ENCODE measurements at places on chromosomes 7 and 10.

DNA sequence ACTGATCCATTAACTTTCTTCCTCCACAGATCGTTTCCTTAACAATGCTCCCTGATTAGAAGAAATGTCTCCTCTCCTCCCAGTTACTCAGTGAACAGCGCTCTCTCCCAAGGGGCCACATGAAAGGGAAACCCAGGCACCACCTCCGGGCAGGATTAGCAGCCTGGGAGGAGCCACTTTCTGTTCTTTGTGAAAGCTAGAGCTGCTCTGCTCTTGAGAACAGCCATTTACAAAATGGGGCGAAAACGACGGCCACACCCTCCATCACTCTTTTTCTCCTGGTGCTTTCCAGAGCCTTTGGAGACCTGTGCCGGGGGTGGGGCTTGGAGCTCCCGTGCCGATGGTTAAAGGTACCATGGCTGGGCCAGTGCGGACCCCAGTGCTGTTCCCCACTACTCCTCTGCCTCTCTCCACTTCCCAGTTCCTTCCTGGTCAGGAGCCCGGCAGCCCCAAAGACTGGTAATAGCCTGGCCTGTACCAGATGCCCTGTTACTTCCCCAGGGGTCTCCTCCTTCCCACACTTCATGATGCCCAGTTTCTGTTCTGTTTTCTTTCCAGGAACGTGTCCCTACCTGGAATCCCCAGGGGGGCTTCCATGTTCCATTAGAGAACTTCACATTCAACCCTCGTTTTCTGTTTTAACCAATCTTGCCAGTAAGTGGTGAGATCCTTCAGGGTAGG is 402.9 kb upstream of the GALNT17 start:
- DNase-seq: no peak

DNA sequence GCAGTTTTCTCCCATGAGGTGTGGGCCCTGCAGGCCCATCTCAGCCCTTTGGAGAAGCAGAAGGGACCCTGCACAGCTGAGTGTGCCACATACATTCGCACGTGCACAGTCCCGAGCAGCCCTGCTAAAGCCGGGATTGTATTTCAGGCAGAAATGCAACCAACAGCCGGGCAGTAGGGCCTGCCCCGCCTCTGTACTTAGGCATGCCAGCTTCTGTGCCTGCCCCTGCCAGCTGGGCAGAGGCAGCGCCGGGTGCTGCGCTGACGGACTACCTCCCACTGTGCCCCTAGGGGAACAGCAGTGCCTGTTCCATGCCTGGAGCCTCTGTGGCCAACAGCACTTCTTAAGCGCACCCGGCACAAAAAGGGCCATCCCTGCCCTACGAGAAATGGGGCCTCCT is 170.3 kb downstream of the NEURL1 start:
- DNase-seq: no peak

DNA sequence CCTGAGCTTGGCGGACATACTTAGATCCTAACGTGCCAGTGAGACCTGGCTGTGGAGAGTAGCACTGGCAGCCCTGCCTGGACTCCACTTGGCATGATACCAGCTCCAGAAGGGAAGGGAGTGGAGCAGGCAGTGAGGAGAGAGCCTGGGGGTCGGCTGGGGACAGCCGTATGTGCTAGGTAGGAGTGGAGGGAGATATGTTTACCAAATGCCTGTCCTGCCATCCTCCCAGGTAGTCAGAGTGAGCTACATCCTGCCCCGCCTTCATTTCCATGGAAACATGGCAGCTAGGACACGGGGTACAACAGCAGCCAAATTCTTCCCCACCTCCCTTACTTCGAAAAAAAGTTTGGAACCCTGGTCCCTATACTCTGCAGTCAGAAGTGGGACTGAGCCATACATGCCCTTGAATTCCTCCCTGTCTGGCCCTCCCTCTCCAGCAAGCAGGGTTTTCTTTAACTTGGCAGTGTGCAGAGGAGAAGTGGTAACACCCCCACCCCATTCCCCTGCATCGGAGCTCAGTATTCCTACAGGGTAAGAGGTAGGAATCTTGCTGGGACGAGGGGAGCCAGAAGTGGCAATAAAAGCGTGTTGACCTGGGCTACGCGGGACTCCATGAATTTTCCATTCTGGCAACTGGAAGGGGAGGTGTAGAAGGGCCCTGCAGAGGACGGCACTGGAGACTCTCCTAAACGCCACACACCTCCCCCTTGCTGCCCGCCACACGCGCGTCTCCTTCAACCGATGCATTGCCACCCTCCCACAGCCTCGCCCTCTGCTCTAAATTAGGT is 20.0 kb upstream of the SMO start:
- no peak for DNase-seq

- DNase-seq: no peak
Measured at GRCh38 chr10:19628767-19629560, 187.3 kb upstream of the PLXDC2 start.

DNA sequence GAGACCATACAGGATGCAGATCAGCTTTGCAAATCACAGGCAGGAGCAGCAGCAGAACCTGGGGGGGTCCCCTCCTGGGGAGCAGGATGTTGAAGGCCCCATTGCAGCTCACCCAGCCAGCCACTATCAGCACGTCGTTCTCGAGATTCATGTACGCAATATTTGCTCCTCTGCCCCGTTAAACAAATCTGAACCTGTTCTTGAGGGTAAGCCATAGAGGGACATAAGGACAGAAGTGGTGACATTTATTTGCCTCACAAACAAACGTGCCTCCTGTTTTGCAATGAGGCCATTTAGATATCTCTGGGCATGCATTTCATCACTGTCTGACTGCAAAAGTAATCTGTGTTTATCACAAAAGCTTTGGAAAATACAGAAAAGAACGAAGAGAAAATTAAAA is 87.3 kb upstream of the BAIAP2L1 start:
- no peak for DNase-seq

DNA sequence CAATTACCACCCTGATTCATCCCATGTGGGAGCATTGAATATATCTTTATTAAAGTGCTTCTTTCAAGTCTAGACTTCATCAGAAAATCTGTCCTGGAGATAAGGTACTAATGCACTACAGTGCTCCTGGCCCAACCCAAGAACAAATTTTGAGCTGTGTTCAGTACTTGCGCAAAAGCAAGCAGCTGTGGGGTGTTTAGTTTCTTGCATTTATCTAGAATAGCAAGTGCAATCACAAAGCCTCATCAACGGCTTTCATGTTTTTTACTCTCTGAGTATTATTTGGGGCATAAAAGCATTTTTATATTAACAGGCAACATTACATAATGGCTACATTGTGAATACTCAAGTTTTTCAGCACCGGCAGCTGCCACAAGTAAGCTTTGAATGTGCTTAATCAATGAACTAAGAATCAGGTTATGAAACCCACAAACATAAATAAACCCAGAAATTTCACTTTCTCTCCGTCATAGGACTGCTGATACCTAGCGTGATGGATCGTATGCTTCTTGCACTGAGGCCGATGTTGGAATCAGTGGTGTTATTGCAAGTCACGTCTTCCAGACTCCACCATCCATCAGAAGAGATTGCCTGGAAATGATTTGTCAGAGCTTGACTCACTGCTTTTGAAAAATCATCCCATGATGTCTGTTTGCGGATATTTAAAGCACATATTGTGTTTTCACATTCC is 113.1 kb downstream of the CTTNBP2 start:
- DNase-seq: no peak

- DNase-seq: no peak
Measured at GRCh38 chr7:36155811-36156361, 2.8 kb downstream of the EEPD1 start.

DNA sequence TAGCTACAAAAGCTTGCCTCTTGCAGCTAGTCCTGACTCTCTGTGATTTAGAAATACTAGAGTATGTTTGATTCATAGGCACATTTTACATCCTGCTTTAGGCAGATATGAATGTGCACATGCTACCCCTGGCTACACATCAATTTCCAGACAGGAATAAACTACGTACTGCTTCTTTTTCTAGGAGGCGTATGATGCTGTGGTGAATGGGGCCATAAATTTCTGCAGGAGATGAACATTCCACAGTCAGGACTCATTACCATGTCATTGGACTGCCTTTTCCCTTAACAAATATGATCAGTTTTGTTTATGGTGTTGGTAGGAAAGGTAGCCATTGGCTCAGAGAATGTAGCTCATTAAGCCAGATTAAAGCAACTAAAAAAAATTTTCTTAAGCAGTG is 50.1 kb upstream of the IFRD1 start:
- no peak for DNase-seq

DNA sequence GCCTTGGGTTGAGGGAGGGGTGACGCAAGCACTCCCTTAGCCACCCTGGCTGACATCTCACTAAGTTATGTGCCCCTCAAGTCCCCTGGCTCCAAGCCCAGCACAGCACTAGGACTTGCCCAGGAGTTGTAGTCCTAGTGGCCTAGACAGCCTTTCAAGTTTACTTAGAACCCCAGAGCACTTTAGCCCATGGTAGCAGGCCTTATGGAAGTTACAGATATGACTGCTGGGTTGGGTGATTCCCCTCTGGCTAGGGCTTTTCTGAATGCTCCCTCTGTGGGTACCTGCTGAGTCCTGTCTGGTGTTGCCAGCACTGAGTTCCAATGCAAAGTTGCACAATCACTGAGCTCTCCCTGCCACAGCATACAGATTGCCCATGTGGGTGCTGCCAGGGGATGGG is 83.2 kb downstream of the AHCYL2 start:
- no peak for DNase-seq

- DNase-seq: no peak
Measured at GRCh38 chr7:65892161-65892560, 19.3 kb downstream of the VKORC1L1 start.

- DNase-seq: no peak
Measured at GRCh38 chr10:130141878-130142277, 5.7 kb downstream of the GLRX3 start.

DNA sequence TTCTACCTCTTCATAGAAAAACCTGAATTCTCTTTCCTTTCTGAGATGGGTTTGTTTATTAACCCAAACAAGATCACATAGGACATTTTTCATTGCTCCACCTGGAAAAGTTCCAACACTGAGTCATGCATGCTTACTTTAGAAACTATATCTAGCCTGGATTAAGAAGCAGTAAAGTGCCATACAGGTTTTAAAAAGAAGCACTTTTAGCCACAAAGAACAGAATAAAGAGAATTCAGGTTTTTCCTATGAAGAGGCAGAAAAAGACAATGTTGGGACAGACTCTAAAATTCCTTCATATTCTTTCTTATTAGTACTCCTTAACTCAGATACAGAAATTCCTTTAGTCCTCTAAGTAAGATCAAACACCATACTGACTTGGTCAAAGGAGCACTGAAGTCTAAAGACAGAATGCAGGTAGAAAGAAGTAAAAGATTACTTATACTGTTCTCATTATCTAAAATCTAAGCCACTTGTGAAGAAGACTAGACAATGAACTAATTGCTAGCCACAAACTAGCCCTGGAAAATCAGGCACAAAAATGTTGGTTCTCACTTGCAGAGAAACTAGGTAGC is 241.3 kb downstream of the ANK3 start:
- DNase-seq: no peak

GRCh38 chr10:103395754-103396066 is 565 bp downstream of the ATP5MK start:
- peak; percentile 6 for DNase-seq

- DNase-seq: no peak
Measured at GRCh38 chr10:45241865-45242520, 73.4 kb downstream of the OR13A1 start.

GRCh38 chr10:118694848-118695247 is 59.9 kb downstream of the CACUL1 start:
- no peak for DNase-seq

DNA sequence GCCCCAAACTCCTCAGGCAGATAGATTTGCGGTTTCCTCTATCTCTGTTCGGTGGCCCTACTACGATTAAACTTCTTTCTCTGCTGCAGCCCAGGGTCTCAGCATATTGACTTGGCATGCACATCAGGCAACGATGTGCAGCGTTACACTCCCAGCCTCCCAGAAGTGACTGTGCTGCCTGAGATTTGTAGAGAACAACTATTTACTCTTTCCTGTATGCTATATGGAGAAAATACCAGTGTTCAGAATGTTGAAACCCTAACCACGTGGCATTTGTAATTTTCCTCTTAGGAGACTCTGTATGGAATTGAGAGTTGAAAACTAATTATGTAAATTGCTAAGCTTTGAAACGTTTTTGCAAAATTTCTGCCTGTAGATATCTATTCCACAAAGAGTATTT is 50.9 kb downstream of the GNAI1 start:
- DNase-seq: no peak
